ENCODE measurements at places on chromosomes 1 and 21.

DNA sequence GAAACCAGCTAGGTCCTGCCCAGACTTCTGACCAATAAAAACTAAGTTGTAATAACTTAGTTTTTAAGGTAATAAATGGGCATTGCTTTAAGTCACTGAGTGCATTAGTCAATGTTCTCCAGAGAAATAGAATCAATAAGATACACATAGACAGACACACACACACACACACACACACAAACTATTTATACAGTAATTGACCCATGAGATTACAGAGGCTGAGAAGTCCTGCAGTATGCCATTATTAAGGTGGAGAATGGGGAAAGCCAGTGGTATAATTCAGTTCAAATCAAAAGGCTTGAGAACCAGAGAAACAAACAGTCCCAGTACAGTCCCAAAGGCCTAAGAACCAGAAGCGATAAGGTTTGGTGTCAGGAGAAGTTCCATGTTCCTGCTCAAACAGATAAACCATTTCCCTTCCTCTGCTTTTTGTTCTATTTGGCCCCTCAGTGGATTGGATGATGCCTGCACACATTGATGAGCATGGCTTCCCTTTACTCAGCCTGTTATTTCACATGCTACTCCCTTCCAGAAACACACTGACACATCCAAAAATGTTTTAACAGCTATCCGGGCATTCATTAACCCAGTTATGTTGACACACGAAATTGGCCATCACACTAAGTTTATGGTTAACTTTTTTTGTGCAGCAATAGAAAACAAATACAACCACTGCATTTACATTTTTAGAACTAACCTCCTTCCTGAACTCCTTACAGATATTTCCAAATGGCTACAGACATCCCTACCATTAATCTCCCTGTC is 828.2 kb upstream of the NCAM2 start:
- DNase-seq: no peak

DNA sequence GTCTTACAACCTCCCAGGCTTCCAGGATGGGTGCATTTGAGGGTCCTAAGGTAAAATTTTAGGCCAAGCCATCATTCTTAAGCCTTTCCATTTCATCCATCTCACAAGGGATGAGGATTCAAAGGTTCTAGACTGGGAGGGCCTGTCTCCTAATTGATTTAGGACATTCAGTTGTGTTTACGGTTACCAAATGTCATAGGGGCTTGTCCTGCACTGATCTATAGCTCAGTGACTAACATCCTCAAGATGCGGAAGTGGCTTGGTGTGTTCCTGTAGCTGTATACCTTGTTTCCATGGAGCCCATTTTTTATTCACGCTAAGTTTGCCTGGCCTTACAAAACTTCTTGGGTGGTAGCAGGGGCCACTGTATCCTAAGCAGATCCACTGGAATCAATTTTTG is 52.8 kb downstream of the DUSP10 start:
- no peak for DNase-seq

DNA sequence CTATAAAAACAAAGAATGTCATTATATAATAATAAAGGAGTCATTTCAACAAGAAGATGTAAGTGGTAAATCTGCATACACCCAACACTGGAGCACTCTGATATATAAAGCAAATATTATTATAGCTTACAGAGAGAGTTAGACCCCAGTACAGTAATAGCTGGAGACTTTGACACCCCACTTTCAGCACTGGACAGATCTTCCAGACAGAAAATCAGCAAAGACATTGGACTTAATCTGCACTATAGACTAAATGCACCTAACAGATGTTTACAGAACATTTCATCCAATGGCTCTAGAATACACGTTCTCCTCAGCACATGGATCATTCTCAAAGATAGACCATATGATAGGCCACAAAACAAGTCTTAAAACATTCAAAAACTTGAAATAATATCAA is 20.0 kb upstream of the KCNH1 start:
- DNase-seq: no peak

DNA sequence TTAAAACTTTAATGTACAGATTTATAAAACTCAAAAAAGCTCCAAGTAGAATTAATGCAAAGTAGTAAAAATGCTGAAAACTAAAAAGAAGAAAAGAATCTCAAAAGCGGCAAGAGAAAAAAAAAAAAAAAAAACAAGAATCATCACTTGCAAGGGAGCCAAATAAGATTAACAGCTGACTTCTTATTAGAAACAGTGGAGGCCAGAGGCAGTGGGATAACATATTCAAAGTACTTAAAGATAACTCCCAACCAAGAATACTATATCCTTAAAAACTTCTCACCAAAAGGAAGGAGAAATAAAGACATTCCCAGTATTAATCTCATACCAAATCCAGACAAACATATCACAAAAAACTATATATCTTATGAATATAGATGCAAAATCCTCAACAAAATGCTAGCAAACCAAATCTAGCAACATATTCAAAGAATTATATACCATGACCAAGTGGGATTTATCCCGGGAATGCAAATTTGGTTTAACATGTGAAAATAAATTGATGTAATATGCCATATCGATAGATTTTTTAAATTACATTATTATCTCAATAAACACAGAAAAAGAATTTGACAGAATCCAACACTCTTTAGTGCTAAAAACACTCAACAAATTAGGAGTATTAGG is 62.7 kb downstream of the CAMK2N1 start:
- DNase-seq: no peak

DNA sequence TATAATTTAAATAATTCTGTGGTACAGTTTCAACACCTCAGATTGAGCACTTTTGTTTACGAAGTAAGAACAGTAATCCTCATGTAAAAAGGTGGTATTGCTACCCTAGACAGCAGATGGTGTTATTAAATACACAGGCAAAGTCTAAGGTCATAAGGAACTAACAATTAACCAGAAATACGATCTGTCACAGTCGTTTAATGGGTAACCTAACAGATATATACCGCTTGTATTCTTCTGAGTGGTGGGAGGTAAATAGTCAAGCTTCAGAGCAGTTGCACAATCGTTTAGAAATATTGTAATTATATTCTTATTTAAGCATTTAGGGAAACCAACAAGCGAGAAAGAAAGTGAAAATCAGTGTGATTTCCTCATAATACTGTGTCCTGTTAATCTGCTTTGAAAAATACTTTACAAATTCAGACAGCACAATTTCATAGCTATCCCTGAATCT is 9.8 kb upstream of the IRF2BP2 start:
- DNase-seq: no peak

- DNase-seq: no peak
Measured at GRCh38 chr1:65207317-65207716, 59.3 kb downstream of the AK4 start.

DNA sequence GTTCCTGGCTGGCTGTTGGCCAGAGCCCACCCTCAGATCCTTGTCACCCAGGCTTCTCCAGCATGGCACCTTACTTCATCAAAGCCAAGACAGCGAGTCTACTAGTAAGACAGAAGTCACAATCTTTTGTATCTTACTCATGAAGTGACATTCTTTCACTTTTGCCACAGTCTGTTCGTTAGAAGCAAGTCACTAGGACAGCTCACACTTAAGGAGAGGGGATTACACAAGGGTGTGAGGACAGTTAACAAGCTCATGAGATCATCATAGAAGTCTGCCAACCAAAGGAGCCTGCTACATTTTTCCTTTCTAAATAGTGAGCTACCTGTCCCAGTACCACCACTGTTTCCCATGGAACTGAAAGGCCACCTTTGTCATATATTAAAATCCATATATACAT is 61.5 kb downstream of the PACC1 start:
- DNase-seq: no peak

DNA sequence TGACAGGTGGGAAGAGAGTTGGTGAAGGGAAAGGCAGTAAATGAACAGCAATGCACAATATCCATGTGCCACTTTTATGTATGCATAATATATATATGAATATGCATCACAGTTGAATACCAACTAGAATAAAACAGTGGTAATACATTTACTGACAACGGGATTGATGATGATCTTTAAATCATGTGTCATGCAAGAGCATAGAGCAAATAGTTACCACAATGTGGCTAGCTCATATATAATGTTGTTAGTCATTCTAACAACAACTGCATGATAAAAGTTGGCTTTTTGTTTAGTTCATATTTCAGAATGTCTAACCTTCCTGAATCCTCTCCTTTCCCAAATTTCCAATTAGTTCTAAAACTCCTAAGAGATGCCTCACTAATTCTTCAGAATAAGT is 46.4 kb downstream of the GORAB start:
- no peak for DNase-seq

- no peak for DNase-seq
Measured at GRCh38 chr1:153649863-153650235, 8.7 kb upstream of the SNAPIN start.

Measured in naive thymus-derived CD4-positive, alpha-beta T cell (primary cell).